CMK (cell line): ENCODE measurements at places on chromosomes 6 and 20.

GRCh38 chr6:144776031-144776819 is 491.1 kb downstream of the UTRN start:
- DNase-seq: no peak

DNA sequence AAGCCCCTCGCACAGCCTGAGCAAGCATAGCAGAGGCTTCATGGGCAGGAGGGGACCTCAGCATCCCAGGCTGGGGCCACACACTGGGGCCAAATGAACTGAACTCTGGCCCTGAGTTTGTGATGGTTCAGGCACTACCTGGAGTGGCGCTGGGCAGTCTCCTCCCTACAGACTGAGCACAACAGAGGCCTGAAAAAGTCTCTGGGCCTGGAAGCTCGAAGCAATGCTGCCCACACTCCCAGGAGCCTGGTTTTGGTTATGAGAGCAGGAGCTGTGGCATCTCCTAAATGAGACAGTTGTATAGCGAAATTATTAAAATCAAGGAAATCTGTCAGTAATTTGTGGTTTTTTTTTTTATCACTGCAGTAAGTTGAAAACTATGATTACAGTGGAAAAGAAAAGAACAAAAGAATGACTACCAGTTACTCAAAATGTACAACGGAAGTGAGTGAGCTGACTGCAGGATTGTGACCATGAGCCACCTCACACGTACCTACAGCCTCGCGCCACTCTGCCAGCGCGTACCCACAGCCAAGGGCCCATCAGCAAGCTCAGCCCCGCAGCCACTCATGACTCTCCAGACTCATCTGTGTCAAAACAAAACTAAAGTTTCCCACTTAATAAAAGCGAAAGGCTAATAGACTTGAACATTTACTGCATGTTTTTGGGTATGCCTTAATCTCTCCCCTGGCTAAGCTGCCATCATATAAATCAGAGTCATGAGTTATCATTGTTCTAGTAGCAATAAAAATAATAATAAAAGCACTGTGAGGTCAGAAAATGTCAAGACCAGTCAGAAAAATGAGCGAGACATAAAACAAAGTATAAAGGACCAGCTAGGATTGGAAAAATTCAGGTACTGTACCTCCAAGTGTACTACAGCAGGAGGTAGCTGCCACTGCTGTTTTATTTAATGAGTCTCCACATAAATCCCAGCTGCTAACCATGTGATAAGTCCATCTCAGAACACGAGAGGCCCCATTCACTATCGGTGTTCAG is 177.0 kb downstream of the FOXC1 start:
- DNase-seq: no peak

DNA sequence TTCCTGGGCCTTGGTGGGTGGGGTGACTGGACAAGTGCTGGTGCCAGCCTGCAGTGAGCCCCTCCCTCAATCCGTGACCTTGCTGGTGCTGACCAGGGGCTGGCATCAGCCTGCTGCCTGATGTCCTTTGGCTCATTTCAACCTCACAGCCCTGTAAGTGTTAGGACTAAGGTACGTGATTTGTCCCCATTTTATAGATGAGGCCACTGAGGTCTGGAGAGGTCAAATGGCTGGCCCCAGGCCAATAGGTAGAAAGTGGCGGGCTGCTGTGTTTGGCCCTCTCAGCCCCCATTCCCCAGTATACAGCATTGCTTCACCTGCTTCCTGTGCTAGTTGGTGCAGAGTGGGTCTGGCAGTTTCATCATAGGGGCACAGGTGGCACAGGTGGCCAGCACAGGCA is 20.1 kb downstream of the EFCAB8 start:
- DNase-seq: no peak

GRCh38 chr6:51910851-51911250 is 176.6 kb downstream of the PKHD1 start:
- no peak for DNase-seq

DNA sequence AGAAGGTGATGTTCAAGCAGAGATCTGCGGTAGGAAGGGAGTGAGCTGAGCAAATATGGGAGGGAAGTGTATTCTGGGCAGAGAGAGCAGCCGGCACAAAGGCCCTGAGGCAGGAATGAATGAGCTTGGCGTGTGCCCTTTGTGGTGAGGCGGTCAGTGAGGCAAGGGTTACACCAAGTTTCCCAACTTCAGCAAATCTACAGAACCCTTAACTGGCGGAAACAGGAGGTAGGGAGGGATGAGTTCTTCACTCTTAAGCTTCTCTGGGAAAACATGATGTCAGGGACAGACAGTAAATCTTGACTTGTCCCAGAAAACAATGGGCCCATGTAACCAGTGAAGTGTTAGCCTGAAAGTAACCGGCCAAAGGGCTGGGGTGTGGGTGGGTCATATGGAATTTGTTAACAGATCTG is 97.1 kb upstream of the PTPN1 start:
- no peak for DNase-seq

DNA sequence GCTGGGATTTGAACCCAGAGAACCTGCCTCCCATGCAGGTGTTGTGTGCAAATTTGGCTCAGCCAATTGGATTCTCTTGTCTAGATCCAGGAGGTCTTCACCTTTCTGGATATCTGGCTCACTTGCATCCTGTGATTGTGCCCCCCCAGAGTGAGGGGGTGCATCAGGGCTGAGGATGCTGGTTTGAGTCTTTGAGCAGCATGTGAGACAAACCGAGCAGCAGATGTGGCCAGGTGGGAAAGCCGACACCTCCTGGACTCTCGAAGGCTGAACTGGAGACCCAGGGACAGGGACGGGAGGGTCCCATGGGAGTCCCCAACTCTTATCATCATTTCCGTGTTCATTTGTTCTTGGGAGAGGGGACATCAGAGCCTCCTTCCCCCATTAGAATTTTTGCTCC is 30.6 kb upstream of the SULF2 start:
- no peak for DNase-seq

- DNase-seq: peak; percentile 78
Observed at GRCh38 chr6:73452107-73452461, at the start of gene CGAS. Gene CGAS, minus strand, starts transcription at chr6:73452297. Its CDS starts 116 bp downstream, at chr6:73452181.

GRCh38 chr6:167146977-167147376 is 10.8 kb downstream of the GPR31 start:
- DNase-seq: no peak

- DNase-seq: no peak
Observed at GRCh38 chr6:100119261-100119660, 125.2 kb upstream of the MCHR2 start.

GRCh38 chr6:57074383-57074782 is 15.6 kb upstream of the ZNF451 start:
- DNase-seq: no peak

- DNase-seq: no peak
Observed at GRCh38 chr6:152273002-152273401, 364.2 kb downstream of the SYNE1 start.

DNA sequence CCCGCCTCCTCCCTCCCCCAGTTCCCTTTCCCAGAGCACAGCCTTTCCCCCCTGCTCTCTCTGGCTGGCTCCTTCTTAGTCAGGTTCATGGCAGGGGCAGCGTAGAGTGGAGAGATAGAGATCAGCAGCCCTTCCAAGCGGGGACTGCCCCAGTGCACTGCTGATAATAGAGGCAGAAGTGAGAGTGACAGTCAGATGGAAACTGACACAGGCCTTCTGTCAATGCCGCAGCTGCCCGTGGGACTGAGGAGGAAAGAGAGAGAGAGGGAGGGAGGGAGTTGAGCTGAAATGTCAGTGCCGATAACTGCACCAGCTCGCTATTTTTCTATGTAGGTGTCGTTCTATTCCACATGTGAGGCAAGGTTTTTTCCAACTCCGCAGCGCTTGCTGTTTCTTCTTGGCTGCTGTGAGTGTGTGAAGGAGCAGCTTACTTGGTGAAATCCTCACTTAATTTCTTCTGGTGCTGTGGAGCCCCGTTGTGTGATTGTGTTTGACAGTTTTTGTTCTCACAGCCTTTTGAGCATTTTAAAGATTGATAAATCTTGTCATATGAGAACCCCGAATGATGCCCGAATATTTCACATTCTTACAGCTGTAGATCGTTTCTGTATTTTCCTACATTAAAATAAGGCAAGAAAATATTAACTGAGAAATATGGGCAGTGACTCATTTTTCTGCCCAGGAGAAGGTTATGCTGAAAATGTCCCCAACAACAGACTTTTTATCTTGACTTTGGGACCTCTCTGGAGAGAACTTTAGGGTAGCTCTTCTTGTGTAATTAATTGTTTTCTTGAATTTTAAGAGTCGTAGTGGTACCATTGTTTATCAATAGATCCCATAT is 386.4 kb upstream of the MMS22L start:
- DNase-seq: no peak

DNA sequence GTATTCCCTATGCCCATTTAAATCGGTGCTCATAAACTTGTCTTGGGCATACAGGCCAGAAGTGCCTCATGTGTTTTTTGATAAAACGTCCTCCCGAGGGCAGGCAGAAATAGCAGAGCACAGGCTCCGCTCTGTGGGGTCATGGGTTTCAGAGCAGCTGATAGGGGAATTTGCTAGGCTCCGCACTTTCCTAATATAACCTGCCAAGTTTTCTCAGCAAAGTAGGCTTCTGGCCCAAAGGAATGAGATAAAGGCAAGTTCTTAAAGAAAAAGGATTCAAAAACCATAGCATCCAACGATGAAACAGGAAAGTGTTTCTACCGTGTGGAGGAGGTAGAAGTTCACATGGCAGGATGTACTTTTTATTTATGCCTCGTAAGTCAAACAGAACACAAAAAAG is 69.8 kb upstream of the RALGAPA2 start:
- no peak for DNase-seq

- no peak for DNase-seq
Observed at GRCh38 chr6:144460327-144461095, 175.4 kb downstream of the UTRN start.

DNA sequence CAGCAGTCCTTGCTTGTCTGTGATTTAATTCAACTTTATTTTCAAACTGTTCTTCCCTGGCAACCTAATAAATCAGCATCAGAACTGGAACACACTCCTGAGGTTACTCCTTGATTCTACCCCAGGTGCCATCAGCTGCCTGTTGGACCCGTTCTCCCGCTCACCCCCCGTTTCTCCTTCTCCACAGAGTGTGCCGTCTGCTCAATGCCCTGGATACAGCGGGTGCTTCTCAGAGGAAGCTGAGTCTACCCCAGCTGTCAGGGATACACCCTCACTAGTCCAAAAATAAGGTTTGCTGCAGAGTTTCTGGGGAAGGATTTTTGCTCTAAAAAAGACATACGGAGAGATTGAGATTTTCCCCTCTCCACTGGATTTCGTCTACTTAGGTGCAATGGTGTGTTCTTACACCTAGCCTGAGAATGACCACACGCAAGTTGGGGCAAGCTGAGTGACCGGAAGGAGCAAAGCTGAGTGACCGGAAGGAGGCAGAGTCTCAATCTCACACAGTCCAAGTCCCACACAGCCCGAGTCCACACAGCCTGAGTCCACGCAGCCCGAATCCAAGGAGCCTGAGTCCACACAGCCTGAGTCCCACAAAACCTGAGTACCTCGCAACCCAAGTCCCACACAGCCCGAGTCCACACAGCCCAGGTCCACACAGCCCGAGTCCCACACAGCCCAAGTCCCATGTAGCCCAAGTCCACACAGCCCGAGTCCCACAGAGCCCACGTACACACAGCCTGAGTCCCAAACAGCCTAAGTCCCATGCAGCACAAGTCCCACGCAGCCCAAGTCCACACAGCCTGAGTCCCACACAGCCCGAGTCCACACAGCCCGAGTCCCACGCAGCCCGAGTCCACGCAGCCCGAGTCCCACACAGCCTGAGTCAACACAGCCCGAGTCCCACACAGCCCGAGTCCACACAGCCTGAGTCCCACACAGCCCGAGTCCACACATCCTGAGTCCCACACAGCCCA is 58.6 kb upstream of the DACT2 start:
- DNase-seq: no peak

- DNase-seq: no peak
Observed at GRCh38 chr6:121491576-121491975, 56.1 kb downstream of the GJA1 start.

DNA sequence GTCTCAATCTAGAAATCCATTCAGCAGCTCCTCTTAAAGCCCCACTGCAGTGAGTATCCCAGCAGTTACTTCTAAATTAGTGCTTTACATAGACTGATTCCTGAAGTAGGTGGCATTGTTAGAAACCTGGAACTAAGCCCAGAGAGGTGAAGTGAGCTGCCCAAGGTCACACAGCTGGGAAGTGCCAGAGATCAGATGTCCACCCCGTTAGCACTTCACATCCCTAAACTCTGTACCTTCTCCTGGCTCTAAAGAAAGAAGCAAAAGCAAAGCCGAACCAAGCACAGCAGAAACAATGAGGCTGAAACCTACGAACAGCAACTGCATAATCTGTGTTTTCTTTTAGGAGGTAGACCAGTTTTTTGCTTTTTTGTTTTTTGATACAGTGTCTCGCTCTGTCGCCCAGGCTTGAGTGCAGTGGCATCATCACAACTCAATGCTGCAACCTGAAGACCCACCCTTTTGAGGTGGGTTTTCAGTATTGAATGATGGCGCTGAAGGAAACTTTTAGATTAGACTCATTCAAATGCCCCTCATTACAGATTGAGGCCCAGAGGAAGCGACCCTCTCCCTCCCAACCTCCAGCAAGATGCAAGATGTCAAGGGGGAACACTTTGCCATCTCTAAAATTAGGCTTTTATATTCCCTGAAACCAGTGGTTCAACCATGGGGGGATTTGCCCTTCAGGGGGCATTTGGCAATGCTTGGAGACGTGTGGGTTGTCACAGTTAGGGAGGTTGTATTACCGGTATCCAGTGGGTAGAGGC is 3.2 kb upstream of the ZMYND8 start:
- DNase-seq: no peak

DNA sequence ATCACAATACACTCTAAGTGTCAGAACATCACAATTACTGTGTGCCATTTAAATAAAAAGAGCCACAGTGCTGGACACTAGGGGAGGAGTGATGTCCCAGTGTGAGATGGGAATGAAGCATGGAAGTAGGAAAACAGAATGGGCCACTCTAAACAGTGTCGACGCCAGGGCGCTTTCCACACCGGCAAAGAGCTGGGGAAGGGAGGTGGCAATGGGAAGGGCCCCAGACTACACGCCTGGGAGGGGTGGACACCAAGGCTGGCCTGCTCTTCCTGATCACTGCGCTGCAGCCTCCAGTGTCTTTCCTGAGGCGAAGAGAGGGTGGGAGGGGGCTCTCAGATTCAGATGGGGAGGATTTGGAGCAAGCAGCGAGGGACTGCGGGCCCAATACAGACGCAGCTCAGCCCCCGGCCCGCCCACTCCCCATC is 75.9 kb downstream of the ERMARD start:
- DNase-seq: no peak

DNA sequence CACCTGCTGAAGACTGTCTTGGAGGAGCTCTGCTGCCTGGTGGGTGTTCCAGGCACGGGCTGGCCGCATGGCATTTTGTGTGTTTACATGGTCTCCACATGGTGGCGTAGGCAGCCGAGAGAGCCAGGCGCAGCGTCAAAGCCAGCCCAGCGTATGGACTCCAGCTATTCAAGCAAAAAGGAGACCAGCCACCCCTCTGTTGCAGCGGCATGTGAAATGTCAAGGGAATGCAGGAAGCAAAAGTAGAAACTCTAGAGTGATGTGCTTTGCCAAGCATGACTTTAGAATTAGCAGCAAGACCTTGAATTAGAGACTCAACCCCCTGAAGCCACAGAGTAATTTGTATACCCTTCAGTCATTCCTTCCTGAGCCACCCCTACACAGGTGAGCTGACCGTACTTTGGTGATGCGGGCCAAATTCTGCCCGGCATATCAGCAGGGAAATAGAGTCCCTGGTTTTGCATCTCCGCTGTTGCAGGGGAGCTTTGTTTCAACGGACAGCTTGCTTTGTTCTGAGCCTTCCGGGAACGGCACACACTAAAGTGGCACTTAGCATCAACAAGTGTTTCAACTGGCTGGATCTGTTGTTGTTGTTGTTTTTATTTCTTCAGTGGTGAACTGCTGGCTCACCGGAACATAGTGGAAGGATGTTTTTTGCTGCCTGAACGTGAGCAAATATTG is 48.5 kb downstream of the FNDC1 start:
- DNase-seq: no peak
